ENCODE measurements at places on chromosomes 4 and X. TPM values are rescaled to one million over a fixed set of nuclear protein-coding genes. Genes with fewer than 3 reads are reported as not detected.

The LRIT3 gene
- 0.09 TPM for total RNA-seq

- no peak for DNase-seq
Measured at GRCh38 chr4:42015438-42015837, 25.1 kb downstream of the SLC30A9 start.

DNA sequence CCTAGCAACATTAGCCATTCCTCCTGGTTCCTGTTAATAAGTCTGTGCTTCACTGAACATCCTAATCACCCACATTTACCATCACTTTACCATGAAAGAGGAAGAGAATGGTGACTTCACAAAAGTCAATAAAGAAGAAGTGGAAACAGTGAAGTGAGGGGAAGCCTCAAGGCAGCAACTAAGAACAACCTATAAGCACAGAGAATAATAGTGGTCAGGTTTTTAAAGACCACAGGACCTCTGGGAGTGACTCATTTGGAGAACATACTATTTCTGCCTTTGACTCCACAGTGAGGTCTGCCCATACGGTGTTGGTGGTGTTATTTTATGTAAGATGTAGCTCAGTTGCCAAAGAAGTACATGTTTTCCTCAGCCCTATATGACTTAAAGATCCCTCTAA is 86.0 kb upstream of the TET2 start:
- DNase-seq: no peak

- no peak for DNase-seq
Measured at GRCh38 chr4:101014417-101014816, 332.9 kb downstream of the PPP3CA start.

The SLC16A2 gene
- 0.76 TPM for total RNA-seq

- DNase-seq: peak; percentile 47
Measured at GRCh38 chrX:130523460-130524394, 121.9 kb downstream of the RBMX2 start.

- DNase-seq: no peak
Measured at GRCh38 chr4:183139058-183139750, 40.1 kb downstream of the WWC2 start.

DNA sequence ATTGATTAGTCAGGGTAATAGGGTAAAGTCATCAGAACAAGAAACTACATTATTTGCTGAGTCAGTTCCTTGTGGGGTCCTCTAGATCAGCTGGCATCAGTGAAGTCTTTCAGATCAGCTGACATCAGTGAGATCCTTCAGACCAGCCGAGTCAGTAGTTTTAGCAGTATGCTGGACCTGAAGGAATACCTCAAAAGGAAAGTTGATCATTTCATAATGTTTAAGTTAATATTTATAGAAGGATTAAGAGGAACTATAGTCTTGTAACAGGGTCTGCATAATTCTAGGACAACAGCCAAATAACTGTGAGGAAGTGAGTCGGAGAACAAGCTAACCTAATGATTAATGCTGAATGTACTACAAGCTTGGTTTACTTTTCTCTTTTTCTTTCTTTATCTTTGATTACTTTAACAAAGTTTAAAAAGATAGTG is 958 bp upstream of the UGT2B7 start:
- no peak for DNase-seq
